AG09309 (cell line): ENCODE measurements at places on chromosomes 5 and 9.
A peak's percentile ranks its signal among the peaks of the same experiment; 100 is the strongest.

DNA sequence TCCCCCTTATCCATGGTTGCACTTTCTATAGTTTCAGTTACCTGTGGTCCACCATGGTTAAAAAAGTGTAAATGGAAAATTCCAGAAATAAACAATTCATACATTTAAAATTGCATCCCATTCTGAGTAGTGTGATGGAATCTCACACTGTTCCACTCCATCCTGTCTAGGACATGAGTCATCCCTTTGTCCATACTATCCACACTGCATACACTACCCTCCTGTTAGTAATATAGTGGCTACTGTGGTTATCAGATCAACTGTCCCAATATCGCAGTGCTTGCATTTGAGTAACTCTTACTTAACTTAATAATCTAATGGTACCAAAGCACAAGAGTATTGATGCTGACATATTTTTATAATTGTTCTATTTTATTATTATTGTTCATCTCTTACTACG, 100.7 kb downstream of the RAB3C start:
- DNase-seq: no peak

DNA sequence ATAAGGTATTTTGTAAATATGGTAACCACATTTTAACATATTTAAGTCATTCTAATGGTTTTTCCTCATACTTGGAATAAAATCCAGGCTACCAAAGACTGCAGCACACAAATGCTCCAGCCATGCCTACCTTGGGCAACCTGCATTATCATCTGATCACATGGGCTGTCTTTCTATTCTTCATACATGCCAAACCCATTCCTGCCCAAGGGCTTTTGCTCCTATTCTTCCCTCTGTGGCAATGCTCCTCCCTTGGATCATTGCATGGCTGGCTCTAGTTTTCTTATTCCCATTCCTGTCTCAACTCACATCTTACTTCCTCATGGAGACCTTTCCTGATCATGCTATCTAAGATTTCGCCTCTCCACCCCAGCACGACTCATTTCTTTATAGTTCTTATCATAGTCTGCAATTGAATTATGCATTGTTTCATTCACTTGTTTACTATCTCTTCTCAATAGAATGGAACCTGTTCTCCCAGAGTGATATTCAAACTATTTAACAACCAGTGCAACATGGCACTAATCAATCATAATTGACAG, 54.9 kb upstream of the C5orf46 start:
- DNase-seq: no peak

GRCh38 chr9:106929471-106930177, 66.7 kb downstream of the ZNF462 start:
- DNase-seq: no peak

DNA sequence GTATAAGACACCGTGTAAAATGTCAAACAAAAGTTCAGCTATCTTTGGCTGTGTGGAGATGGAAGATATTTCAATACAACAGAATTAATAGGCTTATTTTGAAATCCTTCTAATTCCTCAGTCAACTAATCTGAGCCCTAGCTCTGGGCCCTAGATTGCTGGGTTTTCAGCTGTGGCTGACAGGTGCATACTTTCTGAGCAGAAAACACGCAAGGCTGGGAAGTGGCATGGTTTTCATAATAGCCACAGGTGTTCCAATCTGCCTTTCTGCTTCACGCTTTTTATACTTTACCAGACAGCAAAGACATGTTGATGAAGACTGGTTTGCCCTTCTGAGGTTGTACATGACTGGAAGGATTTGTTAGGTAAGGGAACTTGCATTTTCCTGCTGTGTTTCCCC, 20.7 kb upstream of the XPA start:
- no peak for DNase-seq

GRCh38 chr9:72623156-72623555, 101.7 kb downstream of the TMC1 start:
- DNase-seq: no peak

GRCh38 chr5:100505984-100506670, 29.0 kb upstream of the FAM174A start:
- DNase-seq: peak; percentile 61

DNA sequence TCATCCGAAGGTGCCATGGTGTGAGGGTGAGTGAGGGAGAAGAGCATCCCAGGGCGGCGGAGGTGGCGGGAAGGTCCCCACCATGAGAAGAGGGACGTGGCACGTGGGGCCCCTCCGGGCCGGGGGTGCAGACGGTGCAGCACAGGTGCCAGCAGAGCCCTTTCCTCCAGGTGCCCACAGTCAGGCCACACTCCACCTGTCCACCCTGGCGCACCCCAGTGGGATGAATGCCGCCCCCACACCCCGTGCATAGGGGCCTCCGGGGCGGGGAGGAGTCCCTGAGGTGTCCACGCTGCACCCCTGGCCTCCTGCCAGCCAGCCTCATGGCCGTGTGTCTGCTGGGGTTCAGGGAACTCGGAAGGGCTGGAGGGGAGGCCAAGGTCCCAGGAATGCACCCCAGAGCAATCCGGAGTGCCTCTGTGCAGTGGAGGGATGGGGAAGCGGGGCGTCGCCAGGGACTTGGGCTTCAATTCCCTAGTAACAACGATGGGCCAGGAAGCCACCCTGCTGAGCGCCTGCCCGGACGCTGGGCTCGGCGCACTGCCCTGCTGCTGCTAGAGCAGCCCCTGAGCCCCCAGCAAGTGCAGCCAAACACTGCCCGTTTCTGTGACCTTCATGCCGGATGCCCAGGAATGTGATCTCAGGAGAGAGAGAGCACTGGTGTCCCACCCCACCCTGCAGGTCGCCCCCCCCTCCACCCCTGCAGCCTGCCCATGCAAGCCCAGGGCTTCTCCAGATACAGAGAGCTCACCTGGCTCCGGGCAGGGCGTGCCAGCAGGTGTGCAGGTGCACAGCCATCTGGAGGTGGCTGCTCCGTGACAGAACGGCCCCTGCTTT, 8.8 kb upstream of the NACC2 start:
- no peak for DNase-seq
